Subcutaneous adipose tissue (tissue), 4 donors: ENCODE measurements at places on chromosomes 13 and 19. TPM values are rescaled to one million over a fixed set of nuclear protein-coding genes. Genes with fewer than 3 reads are reported as not detected.

Gene TMEM86B
- total RNA-seq, result not detected

Gene KLK14
- total RNA-seq, result not detected

Gene SBSN
- not detected for total RNA-seq

Gene TEX26
- total RNA-seq, result not detected

Gene POSTN
- total RNA-seq, result 129 TPM

Gene PLPPR3
- total RNA-seq, result not detected

Gene LHFPL6
- 81.5 TPM for total RNA-seq

Gene CEBPA
- total RNA-seq, result 230 TPM

Gene ZSCAN1
- not detected for total RNA-seq

Gene GDF15
- total RNA-seq, result 20.6 TPM

Gene LIG4
- total RNA-seq, result 10.1 TPM

Gene PRTN3
- not detected for total RNA-seq

Gene CRB3
- total RNA-seq, result not detected

Gene ZNF816
- total RNA-seq, result 7.8 TPM

Gene EPS8L1
- not detected for total RNA-seq

Gene NDFIP2
- 17.1 TPM for total RNA-seq

Gene SIGLECL1
- total RNA-seq, result not detected

Gene IGFLR1
- 5.1 TPM for total RNA-seq

Gene CEACAM5
- total RNA-seq, result not detected

Gene SLC17A7
- total RNA-seq, result 1.7 TPM

Gene ACOD1
- not detected for total RNA-seq

Gene LILRA2
- total RNA-seq, result 5.3 TPM

Gene DIRAS1
- total RNA-seq, result 0.16 TPM

Gene ZNF577
- 16.0 TPM for total RNA-seq

Gene CCDC169
- total RNA-seq, result 0.22 TPM

Gene FSTL3
- total RNA-seq, result 82.4 TPM

Gene ADGRE3
- total RNA-seq, result not detected

Gene PCDH9
- total RNA-seq, result 9.0 TPM

Gene SMIM17
- total RNA-seq, result not detected

Gene ZNF69
- 10.3 TPM for total RNA-seq

Gene RFPL4A
- not detected for total RNA-seq

Gene NXNL1
- total RNA-seq, result 1.3 TPM

Gene HNRNPM
- 58.5 TPM for total RNA-seq

Gene HSPB6
- 87.4 TPM for total RNA-seq

Gene TTYH1
- total RNA-seq, result not detected

Gene FBXO27
- 5.4 TPM for total RNA-seq

Gene TNFSF9
- 1.5 TPM for total RNA-seq

Gene TMC4
- total RNA-seq, result not detected

Gene SIGLEC9
- total RNA-seq, result 7.3 TPM

Gene COL5A3
- 50.0 TPM for total RNA-seq

Gene EML2
- total RNA-seq, result 32.6 TPM

Gene PDX1
- total RNA-seq, result not detected

Gene PODNL1
- total RNA-seq, result 0.44 TPM

Gene FCAR
- 3.8 TPM for total RNA-seq

Gene IGFL1
- not detected for total RNA-seq

Gene NPAS1
- total RNA-seq, result not detected

Gene PINLYP
- total RNA-seq, result 6.1 TPM

Gene PSG11
- total RNA-seq, result not detected

Gene KASH5
- total RNA-seq, result not detected

Gene TPTE2
- not detected for total RNA-seq

Gene GRIK5
- total RNA-seq, result not detected

Gene ATP8A2
- not detected for total RNA-seq

Gene ACP5
- 38.2 TPM for total RNA-seq

Gene DLL3
- not detected for total RNA-seq

Gene C13orf42
- total RNA-seq, result not detected

Gene MEGF8
- 21.4 TPM for total RNA-seq

Gene GRK1
- not detected for total RNA-seq

Gene ZNF132
- 5.1 TPM for total RNA-seq
